Immature natural killer cell (primary cell): ENCODE measurements at places on chromosomes 16 and 17. TPM values are rescaled to one million over a fixed set of nuclear protein-coding genes. Genes with fewer than 3 reads are reported as not detected.

- H3K4me3 ChIP-seq = no peak overlapping the region
- H3K4me1 ChIP-seq = peaks cover 31% of the 10 kb centered on the region
- H3K36me3 ChIP-seq = no peaks in the 10 kb centered on the region
- H3K27me3 ChIP-seq = no peaks in the 10 kb centered on the region
These were observed 204.0 kb upstream of the CACNG5 start for GRCh38 chr17:66630828-66631472.

DNA sequence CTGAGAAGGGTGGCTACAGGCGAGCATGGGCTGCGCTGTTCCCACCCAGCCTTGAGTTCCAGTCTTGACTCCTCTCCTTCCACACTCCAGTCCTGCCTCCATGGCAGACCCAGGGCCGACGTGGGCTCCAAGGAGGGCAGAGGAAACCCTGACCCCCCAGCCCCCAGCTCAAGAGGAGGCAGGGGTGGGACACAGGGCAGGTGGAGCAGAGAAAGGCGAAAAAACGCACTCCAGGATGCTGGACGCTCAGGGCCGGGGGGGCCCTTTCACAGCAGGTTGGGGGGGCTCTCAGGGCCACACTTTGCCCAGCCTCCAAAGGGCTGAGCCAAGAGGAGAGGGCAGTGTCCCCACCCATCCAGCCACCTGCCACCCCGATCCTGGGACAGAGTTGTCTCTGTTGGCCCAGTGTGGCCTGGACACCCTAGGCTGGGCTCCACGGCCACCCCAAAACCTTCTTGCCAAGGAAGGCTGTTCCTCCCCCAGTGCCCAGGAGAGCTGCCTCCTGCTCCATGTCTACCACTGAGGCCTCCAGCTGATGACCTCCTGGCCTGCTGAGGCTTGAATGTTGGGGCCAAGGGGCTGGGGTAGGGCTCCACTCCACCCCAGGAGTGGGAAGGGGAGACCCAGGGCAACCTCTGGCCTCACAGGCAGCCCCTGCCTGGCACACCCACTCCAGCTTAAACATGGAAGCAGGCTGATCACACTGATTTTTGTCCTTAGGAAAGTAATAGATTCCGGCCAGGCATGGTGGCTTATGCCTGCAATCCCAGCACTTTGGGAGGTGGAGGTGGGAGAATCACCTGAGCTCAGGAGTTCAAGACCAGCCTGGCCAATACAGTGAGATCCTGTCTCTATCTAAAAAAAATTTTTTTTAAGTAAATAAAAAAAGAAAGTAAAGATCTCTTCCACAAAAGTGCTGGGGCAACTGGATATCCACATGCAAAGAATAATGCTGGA is 7.4 kb upstream of the CCDC57 start:
- no peak overlapping the region for H3K4me3 ChIP-seq
- H3K36me3 ChIP-seq = no peaks in the 10 kb centered on the region
- no peak for DNase-seq
- no peak overlapping the region for H3K27ac ChIP-seq

- H3K4me1 ChIP-seq = peaks cover 46% of the 10 kb centered on the region
- DNase-seq = no peak
- H3K4me3 ChIP-seq = no peak overlapping the region
- peaks cover 4% of the 10 kb centered on the region for H3K27me3 ChIP-seq
- H3K36me3 ChIP-seq = no peaks in the 10 kb centered on the region
- no peak overlapping the region for H3K27ac ChIP-seq
These were observed 9.4 kb downstream of the GGA2 start for GRCh38 chr16:23500862-23501225.

The LRRC36 gene
- not detected for polyA plus RNA-seq

DNA sequence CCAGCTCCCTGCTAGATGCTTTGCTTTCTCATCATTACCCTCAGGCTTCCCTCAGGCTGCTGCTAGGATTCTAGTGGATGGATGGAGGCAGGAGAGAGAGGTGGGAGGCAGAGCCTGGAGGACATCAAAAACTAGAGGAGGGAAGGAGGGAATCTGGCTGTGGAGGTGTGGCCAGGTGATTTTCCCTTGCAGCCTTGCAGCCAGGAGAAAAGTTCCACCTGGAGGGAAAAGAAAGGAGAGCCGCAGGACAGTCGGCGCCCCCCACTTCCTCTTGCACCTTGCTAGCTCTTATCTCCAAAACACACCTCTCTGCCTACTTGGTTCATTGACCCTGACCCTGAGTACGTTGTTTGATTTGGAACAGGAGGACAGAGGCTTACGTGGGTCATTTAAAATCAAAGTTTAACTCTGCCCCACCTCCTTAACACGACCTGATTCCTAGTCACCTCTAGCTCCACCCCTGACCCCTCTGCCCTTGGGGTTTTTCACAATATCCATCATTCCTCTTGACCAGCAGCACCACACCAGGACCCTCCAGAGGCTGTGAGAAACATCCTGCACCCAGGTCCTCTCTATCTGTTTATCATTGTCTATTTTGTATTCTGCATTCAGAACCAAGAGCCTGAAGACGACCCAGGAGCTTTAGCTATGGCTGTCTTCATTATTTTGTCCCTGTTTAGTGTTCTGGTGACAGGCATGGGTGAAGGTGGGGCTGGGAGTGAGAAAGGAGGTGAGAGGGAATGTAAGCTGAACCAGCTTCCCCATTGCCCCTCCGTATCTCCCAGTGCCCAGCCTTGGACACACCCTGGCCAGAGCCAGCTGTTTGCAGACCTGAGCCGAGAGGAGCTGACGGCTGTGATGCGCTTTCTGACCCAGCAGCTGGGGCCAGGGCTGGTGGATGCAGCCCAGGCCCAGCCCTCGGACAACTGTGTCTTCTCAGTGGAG is 15.9 kb downstream of the AOC3 start:
- DNase-seq = no peak
- H3K4me3 ChIP-seq = no peak overlapping the region
- no peaks in the 10 kb centered on the region for H3K36me3 ChIP-seq
- no peaks in the 10 kb centered on the region for H3K4me1 ChIP-seq
- no peak overlapping the region for H3K27ac ChIP-seq

GRCh38 chr17:8700546-8700945 is 44.1 kb downstream of the CCDC42 start:
- no peak overlapping the region for H3K4me3 ChIP-seq
- DNase-seq = no peak
- no peaks in the 10 kb centered on the region for H3K36me3 ChIP-seq
